ENCODE measurements at places on chromosomes 1 and 21.
A peak's percentile ranks its signal among the peaks of the same experiment; 100 is the strongest.

GRCh38 chr1:201429736-201430501 is 8.4 kb upstream of the TNNI1 start:
- DNase-seq, result no peak

- no peak for DNase-seq
These were observed 16.4 kb downstream of the COL9A2 start for GRCh38 chr1:40300651-40301050.

GRCh38 chr1:113307771-113308445 is 82.4 kb upstream of the MAGI3 start:
- DNase-seq, result no peak

DNA sequence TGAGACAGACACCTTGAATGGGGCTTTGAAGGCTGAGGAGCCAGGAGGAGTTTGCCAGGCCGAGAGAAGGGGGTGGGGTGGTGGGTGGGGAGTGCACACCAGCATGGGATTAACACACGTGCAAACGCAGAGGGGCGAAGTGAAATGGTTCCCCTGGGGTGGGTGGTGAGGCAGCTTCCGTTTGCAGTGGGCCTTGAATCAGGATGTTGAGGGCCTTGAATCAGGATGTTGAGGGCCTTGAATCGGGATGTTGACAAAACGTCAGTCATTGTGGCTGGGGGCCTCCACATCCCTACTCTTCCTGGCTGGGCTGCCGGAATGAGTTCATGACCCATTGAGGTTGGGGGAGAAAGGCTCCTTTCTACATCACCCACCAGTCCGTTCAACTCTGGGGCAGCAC is 16.6 kb downstream of the LDLRAP1 start:
- no peak for DNase-seq

GRCh38 chr1:19351873-19352272 is 39.7 kb downstream of the SLC66A1 start:
- DNase-seq, result no peak

DNA sequence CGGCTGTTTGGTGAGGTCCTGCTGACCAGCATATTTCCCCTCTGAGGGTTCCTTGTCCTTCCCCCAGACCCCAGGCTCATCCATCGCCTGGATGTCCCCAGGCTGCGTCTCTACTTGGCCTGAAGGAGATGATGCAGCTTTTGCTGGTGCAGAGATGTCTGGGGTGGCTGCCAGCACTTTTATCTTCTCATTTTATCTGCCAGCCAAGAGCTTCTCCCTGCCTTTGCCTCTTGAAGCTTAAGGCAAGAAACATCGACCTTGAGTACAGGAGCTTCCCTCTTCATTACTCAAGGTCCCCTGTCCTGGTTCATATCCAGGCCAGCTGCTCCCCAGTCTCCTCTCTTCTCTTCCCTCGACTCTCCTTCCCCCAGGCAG is 9.2 kb upstream of the H6PD start:
- no peak for DNase-seq

DNA sequence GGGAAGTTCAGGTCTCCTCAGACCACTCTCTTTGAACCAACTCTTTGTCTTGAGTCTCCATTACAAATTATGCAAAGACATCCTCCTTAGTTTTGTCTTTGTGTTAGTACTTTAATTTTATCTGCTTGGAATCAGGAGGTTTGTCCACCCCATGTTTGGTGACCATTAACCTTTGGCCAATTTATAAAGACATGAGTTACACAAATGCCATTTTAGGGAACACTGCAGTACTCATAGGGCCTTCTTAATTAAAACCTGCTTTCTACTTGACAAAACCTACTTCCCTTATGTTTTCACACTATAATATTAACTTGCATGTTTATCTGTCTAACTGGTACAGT is 7.9 kb upstream of the CDC73 start:
- DNase-seq, result no peak

DNA sequence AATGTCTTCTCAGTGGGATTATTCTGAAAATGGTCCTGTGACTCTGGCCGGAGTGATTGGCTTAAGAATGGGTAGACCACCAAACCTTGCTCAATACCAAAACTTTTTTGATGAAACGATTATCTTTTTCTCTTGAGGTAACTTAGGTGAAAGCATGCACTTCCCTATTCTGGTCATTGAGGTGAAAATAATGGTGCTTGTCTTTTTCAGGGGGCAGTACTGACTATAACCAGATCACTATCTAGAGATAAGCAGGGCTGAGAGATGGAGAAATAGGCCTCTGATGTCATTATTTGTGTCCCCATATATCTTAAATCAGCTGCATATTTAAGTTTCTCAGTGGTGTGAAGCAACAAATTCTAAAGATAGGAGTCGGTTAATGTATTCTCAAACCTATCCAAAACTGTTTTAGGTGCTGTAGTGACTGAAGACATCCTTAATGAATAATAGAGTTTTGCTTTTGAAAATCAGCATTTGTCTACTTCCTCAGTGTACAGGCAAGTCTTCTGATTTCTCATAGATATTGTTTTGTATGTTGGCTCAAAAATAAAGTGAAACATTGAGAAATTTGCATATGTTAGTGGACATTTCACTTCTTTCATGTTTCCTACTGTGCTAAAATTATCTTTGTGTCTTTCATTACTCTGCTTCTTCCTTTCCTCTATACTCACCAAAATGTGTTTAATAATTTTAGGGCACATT is 735.3 kb upstream of the ADGRL4 start:
- DNase-seq, result no peak

- no peak for DNase-seq
These were observed 44.8 kb downstream of the SNX7 start for GRCh38 chr1:98706173-98706843.

GRCh38 chr1:157112186-157112867 is 12.7 kb upstream of the ETV3L start:
- DNase-seq, result no peak

- DNase-seq, result peak; percentile 10
These were observed 2.4 kb upstream of the CD247 start for GRCh38 chr1:167520711-167521206.

- DNase-seq, result peak; percentile 82
These were observed at the start of gene RNF220 for GRCh38 chr1:44405031-44405797. RNF220 (plus strand) TSS chr1:44405255.

GRCh38 chr1:5525597-5526384 is 466.4 kb downstream of the NPHP4 start:
- DNase-seq, result no peak

Measured in caudate nucleus (tissue), 63 donors.